Fibroblast of the aortic adventitia (primary cell): ENCODE measurements at places on chromosomes 7 and 10.

DNA sequence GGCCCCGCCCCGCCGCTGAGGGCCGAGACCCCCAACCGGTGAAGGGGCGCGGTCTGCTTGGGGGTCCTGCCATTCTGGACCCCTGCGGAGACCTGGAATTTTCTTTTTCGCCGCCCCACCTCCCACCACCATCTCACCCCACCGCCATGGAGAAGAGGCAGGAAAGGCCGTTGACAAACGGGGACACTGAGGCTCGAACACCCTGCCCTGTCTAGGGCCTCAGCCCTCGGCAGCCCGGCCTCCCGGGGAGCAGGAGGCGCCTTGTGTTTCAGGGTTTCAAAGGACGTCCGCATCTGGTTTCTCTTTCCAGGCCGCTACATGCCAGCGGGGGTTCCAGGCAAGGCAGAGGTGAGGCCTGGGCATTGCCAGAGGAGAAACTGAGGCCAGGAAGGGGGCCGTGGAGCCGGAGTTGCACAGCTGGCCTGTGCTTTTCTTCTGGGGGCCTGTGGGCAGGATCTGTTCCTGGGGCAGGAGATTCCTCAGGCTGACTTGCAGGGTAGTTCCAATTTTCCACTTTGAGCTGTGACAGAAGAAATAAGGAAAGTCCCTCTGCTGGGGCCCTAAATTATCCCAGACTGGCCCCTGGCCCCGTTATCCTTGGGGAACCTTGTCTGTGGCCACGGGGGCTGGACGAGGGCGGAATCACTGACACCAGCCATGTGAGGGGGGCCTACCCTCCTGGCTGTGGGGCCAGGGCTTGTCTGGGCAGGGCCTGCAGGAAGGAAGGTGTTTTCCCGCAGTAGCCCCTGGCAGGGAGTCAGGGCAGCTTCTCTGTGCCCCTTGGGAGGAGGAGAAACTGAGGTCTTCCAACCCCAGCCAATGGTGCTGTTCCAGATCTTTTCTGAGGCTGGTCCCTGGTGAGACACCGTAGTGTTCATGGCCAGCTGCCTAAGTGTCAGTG is 900 bp upstream of the MICALL2 start:
- DNase-seq: peak; percentile 16

GRCh38 chr10:74889662-74889998 is 63.2 kb downstream of the KAT6B start:
- no peak for DNase-seq

DNA sequence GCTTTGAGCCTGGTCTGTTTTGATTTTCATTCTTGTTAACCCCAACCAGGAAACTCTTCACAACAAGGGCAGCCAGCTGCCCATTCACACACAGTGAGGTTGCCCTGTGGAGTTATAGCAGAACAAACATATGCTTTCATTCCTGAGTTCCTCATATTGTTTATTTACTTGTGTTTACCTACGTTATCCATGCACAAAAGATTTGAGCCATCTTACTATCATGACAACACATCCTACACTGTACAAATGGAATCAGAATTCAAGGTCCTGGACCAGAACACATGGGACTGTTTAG is 21.7 kb upstream of the BMPER start:
- no peak for DNase-seq

- no peak for DNase-seq
Observed at GRCh38 chr10:120400601-120401000, 56.4 kb upstream of the PLPP4 start.
